Left ventricle myocardium inferior (tissue), 1 donor: ENCODE measurements at places on chromosomes 13 and 19. TPM values are rescaled to one million over a fixed set of nuclear protein-coding genes. Genes with fewer than 3 reads are reported as not detected.

GRCh38 chr13:75847588-75847987, 211.5 kb downstream of the LMO7 start:
- peaks cover 25% of the 10 kb centered on the region for H3K4me1 ChIP-seq
- H3K36me3 ChIP-seq: peaks cover 80% of the 10 kb centered on the region
- no peak for DNase-seq
- peak overlapping the region; percentile 6 for H3K27ac ChIP-seq

LILRA1 gene
- 0.22 TPM for total RNA-seq

BEST2 gene
- total RNA-seq: not detected

CLEC17A gene
- total RNA-seq: not detected

TSC22D1 gene
- total RNA-seq: 158 TPM

AMER2 gene
- not detected for total RNA-seq

DNA sequence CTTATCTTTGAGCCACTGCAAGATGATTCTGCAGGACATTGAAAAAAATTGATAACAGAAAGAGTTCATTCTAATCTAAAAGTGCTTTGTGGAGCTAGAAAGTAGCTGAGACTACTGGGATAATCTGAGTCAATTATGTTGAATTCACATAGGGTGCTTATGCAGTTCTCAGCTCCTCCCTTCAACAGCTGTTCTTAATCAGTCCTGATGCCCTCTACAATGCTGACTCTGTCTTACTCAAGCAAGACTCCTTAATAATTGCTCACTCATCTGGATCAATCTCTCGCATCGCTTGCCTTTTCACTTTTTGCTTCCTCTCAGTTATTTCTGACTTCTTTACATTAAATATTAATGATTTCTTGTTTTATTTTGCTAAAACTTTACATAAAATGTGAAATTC, 182.1 kb downstream of the PCDH17 start:
- no peak overlapping the region for H3K4me3 ChIP-seq
- no peak overlapping the region for H3K27ac ChIP-seq
- H3K36me3 ChIP-seq: no peaks in the 10 kb centered on the region
- DNase-seq: no peak
